ENCODE measurements at places on chromosomes 13 and 19.
A peak's percentile ranks its signal among the peaks of the same experiment; 100 is the strongest.

DNA sequence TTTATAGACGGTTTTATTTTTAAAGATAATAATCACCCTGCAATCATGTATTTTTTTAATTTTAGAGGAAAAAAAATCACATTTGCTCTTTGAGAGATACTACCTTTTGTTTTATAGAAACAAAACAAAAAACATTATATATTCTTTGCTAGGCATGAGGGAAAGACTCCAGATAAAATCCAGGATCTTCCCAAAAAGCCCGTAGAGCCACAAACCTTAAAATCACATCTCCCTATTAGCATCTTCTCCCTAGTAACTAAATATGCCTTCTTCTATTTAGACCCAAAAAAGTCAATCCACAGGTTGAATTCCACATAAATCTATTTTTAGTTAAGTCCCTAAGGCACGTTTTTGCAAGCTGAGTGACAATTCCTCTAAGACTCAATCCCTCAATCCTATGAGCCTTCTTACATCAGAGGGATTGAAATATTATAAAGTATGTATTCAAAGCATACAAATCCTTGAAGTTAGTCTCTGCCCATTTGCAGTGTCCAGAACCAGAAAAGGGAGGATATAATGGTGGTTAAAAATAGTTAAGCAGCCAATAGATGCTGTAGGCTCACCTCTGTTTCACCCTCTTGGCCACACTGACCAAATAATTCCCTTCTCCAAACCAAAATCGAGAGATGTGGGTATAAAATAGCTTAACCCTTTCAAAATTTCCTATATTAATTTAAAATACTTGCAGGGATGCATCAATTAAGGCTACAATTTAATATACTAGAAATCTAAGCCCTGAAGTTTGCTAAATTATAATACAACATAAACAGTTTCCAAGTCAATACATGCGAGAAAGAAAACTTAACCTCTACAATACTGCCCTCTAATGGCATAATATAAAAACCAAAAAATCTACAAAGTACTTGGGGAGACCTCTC is 64.0 kb downstream of the SERP2 start:
- peak; percentile 74 for DNase-seq

- no peak for DNase-seq
Measured at GRCh38 chr13:20825477-20825875, 51.7 kb upstream of the EEF1AKMT1 start.

GRCh38 chr19:14540741-14541525 is 11.5 kb downstream of the TECR start:
- DNase-seq, result no peak

DNA sequence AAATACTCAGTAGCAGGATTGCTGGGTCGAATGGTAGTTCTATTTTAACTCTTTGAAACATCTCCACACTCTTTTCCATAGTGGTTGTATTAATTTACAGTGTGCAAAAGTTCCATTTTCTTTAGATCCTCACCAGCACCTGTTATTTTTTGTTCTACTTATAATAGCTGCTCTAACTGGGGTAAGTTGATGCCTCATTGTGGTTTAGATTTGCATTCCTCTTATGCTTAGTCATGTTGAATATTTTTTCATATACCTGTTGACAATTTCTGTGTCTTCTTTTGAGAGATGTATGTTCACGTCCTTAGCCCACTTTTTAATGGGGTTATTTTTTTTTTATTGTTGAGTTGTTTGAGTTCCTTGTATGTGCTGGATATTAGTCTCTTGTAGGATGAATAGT is 144.6 kb downstream of the NBEA start:
- DNase-seq, result peak; percentile 8

- DNase-seq, result peak; percentile 17
Measured at GRCh38 chr19:4879041-4879440, 11.6 kb upstream of the PLIN3 start.

DNA sequence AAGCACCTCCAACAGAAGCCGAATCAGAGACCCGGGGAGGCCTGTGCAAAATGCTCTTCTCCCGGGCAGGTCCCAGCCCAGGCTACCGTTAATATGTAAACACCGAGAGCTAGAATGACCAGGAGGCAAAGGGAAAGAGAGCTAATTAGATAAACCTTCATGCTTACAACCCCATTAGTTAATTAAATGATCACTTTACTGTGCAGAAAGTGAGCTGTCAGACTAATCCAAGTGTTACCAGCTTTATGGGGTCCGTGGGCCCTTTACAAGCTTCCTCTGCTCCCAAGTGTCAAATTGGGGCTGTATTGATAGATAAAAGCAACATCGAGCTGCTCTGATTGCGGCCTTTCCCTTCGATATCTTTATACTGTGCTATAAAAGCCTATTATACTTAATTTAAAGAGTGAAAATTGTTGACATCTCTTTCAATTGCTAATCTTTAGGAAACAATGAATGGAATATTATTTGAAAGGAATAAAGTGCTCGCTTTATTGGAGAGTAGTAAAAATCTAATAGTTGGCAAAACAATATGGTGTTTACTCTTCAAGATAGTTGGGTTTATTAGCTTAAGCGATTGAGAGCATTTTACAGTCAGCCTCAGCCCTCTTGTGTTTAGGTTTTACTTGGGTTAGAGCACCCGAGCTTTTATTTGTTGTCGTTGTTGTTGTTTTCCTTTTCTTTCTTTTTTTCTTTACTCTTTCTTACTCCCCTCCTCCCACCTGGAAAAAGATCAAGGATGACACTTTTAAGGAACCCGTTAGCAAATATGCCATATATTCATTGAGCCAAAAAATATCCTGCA is 189.3 kb upstream of the GPR12 start:
- no peak for DNase-seq

- DNase-seq, result no peak
Measured at GRCh38 chr13:26855071-26855470, 94.5 kb upstream of the GPR12 start.

- no peak for DNase-seq
Measured at GRCh38 chr19:1555487-1556389, 12.4 kb downstream of the MEX3D start.

DNA sequence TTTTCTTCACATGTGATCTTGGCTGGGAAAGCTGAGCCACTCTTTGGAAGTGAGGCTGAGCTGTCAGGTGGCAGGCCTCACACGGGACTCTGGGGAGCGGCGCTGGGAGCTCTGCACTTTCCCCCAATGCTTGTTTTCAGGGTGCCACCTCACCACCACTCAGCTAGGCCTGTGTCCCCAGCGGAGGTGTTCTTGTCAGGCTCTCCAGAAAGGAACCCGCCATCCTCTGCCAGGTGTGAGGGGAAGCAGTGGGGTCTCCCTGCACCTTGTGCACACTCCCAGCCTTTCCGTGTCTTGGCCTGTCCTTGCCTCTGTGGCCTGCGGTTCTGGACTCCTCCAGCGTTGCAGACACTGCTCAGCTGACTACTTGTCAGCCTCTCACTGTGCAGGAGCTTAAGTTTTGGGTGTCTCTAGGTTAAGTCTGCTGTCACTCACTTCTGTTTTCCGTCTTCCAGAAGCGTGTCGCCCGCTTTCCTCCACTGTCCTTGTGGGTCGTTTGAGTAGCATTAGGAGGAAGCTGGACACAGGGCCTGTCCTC is 51.9 kb downstream of the GGACT start:
- DNase-seq, result no peak

Measured in renal cortical epithelial cell (primary cell).